ENCODE measurements at places on chromosomes 3 and 15.

DNA sequence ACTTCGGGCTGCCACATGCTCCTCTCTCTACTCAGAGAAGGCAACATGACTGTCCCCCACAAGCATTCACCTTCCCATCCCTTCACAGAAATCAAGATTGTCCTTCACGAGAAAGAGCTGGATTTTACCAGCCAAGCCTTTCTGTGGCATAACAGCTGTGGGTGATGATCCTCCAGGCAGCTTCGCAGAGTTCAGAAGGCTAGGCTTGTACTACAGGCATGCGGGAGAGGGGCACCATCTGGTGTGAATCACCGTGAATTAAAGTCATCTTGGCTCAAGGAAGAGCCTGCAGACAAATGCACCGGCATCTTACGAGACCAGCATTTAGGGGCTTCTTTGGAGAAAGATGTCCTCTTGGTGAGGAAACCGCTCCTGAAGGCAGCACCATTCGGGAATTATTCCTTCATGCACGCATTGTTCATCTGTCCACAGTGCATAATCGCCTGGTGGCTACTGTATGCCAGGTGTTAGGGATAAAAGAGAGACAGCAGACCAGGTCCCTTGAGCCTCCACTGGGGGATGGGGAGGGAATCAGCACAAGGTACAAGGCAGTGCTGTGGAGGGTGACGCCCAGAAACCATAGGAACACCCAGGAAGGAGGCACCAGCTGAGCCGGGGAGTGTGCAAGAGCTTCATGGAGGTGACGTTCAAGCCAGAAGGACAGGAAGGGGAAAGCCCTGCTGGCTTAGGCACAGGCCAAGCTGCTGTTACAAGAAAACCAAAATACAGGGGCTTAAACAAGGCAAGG is 108.6 kb downstream of the TMEM266 start:
- DNase-seq: no peak

DNA sequence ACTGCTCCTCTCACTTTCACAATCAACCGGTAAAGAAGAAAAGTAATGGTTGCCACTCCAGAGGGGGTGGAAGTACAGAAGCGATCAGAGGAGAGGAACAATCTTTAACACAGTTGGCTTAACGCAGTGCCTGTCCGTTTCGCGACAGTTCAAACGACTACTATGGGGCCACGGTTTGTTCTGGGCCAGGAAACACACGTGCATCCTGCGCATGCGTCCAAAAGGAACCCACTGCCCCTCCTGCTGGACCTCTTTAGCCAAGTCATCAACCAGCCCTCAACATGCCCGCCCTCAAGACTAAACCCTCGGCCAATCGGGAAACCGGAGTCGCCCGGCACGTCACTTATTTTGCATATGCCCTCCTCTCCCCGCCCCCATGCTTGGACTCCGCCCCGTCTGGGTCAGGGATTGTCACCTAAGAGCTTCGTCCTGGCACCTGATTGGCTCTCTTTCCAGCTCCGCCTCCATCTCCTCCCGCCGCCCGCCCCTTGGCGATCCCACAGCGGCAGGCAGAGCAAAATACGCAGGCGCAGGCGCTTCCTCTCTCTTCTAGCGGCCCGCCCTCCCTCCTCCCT is 345 bp upstream of the CDV3 start:
- DNase-seq: peak; percentile 100

GRCh38 chr3:185342459-185343174 is 20.3 kb upstream of the MAP3K13 start:
- no peak for DNase-seq

- DNase-seq: no peak
Measured at GRCh38 chr15:67784090-67784781, 41.1 kb upstream of the SKOR1 start.

DNA sequence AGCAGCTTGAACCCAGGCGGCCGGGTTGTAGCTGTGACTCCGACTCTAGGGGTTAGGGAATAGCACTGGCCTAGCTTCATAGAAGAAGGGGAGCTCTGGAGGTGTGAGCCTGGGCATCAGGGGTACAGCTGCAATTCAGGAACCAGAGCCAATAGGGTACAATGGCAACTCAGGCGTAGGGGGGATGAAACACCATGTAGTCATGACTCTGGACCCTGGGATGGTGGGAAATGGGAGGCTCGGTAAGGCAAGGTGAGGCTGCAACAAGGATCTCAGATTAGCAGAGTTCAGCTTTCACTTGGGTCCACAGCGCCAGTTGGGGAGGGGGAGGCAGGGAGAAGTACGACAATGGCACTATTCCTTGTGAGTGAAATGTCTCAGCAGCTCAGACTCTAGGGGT is 210.2 kb upstream of the LYSMD4 start:
- DNase-seq: no peak

GRCh38 chr3:29436612-29437323 is 155.9 kb downstream of the RBMS3 start:
- DNase-seq: no peak

GRCh38 chr15:59833366-59833765 is 144.2 kb upstream of the BNIP2 start:
- no peak for DNase-seq

DNA sequence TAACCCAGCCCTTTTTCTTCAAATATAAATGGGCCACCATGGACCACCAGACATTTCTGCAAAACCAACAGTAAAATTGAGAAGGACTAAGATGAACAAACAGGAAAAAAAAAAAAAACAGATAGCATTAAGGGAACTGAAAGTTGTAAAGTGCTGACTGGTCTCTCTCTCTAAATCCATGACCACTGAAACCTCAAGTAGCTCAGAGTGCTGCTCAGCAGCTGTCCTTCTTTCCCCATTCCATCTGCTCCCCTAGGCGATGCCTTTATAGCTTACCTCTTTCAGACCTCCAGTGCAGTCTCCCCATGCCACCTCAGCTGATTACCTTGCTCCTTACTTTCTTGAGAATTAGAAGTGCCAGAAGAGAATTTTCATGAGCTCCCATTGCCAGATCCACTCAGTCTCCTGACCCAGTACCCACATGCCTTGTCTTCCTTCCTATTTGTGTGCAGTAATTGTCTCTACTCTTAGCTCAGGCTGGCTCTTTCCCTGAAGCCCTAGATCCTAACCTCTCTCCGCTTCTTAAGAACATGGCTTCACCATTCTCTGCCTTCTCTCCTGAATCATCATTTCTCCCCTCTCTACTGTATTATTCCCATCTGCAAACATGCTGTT is 23.9 kb upstream of the XIRP1 start:
- DNase-seq: no peak

DNA sequence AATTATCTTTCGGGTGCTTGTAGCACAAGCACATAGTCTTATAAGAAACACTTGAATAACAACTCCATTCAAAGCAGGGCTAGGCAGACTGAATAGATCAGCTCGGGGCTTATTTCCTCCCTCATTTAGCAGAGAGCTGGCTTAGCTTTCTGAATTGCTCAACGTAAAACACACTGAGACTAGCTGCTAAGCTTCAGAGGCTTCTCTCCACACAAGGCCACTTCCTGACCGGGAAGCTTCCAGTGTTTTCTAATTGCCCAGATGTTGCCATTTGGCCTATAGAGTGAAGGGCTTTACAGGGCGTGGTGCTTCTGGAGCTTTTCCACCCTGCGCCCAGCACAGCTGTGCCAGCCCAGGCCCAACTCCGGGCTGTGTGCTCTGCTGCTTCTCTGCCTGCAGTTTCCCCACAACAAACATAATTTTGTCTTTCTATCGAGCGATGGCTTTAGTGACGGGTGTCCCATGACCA is 16.6 kb downstream of the FAM240A start:
- DNase-seq: no peak

DNA sequence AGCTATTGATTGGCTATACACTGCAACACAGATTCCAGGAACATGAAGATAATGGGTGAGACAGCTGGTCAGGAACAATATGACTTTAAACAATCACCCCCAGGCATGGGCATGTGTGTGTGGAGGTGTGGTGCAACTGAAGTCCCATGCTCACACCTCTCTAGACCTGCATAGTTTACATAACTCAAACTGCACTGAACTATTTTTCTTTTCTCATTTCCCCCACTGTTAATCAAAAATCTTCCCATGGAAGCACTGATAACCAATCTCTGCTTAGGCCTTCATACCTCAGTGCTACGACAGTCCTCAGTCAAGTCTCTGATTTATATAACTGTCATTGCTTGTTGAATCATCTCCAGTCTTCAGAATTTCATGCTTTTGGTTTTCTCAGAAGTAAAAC is 600.2 kb downstream of the NTRK3 start:
- DNase-seq: no peak

DNA sequence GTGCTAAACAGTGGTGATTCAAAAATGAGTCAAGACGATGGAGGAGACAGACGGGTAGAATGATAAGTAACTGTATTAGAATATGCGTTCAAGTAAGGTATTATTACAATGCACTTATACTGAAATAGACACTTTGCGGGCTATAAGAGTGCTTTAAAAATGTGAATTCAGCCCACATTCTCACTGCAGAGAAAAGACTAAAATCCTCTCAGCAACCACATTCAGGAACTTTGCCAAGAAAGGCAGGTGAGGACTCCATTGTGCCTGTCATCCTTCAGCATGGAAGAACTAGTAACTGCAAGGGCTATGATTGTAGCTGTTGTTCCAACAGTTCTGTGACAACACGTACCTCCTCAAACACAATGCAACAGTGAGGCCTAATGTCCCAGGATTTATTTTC is 272.0 kb downstream of the RORA start:
- no peak for DNase-seq

DNA sequence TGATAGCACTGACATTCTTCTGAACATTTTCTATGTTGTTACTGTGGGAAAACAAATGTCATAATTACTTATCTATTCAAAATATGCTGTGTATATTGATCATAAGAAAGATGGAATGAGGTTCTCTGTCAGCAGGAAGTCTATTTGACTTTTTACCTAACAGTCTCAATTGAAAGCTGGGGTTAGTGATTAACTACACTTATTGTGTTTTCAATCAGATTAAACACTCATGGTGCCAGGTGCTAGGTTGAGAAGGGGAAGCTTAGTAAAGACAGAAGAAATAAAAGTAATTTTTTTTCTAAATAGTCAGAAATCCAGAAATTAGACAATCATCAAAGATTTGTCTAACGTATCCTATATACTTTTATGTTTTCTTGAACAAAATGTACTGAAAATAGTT is 281.0 kb upstream of the NR2E3 start:
- no peak for DNase-seq
